Neural progenitor cell (in vitro differentiated cells): ENCODE measurements at places on chromosomes 7 and 10.
A peak's percentile ranks its signal among the peaks of the same experiment; 100 is the strongest.

DNA sequence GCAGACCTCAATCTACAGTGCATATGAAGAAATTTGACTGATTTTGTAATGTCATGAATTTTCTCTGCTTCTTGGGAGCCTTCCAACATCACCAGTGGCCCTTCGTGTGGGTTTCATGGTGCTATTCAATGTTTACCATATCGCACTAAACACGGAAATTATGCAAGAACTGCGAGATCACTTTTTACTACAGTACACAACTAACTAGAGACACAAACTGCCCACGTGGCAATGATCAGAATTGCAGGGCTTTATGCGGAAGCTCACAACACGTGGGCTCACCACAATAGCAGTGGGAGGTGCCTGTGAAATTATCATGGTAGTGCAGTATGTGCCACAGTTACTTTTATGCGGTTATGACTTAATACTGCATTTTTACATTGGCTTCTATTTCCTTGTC lies 449.7 kb upstream of the KLF6 start:
- DNase-seq, result no peak

- no peak for DNase-seq
Observed at GRCh38 chr7:88681682-88682081, 77.8 kb upstream of the ZNF804B start.

DNA sequence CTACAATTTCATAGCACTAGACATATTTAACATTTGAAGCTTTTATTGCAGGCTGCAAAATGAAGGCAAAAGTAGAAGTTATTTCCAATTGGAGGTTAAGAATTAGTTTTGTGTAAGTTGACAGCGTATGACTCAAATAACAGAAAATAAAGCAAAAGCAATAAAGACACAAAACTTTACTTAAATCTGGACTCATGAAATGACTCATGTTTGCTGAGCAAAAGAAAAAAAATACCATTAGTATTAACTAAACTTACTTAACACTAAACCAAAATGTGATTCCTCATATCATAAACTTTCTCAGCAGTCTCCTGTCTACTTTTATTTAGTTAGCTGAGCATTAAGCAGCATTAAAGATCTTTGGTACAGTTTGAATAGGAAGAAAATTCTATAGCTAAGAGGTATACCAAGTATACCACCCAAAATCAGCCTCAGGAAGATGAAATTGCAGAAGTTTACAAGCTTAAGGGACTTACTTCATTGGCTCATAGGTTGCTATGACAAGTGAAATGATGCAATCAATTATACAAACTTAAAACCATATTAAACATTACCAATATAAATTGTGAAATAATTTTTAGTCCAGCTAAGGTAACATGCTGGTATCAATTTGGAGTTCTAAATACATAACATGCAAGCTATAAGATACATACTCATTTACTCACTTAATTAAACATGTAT lies 1131.4 kb downstream of the XPNPEP1 start:
- DNase-seq, result no peak

- no peak for DNase-seq
Observed at GRCh38 chr7:139691253-139691781, 86.5 kb downstream of the HIPK2 start.

DNA sequence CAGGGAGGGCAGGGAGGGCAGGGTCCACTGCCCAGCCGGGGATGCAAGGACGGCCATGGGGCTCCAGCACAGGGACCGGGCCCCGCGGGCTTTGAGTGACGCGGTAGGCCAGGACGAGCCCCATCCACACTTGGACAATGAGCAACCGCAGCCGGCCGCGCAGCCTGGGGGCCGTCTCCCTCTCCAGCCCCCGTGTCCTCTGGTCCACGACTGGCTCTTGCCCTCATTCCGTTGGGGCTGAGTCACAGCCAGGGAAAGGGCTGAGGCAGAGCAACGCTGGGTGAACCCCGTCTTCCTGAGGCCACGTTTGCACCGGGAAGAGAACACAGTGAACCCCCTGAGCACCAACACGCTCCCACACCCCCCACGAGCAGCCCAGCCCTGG lies 23.7 kb downstream of the SHH start:
- no peak for DNase-seq

DNA sequence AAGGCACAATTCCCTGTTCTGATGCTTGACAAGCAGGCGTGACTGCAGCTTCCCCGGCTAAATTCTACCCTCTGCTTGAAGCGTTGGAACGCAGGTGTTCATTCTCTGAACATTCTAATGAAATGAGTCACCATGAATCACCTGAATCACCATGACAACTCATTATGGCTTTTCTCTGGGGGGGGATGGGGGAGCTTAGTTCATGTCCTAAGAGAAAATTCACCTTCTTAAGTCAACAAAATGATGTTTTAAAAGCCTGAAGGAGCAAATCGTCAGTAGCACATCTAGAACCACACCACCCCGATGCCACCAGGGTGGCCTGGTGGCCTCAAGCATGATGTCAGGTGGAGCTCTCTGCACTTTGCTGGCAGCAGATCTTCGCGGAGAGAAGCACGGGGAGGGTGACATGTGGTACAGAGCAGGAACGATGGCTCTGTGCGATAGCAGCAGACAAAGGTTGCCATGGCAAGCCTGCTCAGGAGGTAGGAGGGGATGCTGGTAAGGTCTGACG lies 33.7 kb downstream of the DDC start:
- DNase-seq, result peak; percentile 46

DNA sequence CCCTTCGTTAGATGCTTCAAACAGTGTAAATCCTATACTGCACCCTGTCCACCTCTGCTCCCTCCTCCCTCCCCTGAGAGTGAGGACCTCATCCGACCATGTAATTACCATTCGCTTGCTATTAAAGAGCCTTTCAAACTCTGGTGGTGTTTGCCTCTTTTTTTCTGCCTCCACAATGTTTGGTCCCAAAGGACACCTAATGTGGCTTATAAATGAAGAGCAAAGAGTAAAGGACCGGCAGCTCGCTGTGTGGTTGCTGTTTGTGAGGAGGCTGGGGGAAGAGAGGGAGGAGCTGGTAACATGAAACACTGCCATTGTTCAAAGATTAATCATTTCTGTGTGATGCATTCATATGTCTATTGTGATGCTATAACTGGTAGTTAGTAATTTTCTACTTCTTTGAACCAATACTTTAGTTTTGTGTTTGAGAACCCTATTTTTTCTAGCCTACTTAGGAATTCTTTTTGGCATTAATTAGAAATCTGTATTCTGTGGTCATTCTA lies 27.9 kb downstream of the MTURN start:
- peak; percentile 61 for DNase-seq

DNA sequence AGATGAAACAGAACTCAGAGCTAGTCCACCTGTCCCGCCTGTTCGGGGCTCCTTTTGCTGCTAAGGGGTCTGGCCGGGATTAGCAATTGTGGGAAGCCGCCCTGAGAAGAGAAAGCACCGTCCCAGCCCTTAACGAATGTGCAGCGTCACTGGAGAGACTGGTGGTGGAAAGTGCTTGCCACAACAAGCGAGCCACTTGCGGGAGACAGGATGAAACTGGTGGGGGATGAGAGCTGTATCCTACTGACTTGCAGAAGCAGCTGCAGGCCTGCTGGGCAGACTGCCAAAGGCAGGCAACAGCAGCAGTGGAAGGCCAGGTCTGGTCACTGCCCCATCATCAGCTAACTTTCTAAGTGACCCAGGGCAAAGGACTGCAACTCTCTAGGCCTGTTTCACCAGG lies 95.4 kb downstream of the FAM53B start:
- no peak for DNase-seq

- no peak for DNase-seq
Observed at GRCh38 chr10:28684986-28685580, 7.8 kb downstream of the BAMBI start.

DNA sequence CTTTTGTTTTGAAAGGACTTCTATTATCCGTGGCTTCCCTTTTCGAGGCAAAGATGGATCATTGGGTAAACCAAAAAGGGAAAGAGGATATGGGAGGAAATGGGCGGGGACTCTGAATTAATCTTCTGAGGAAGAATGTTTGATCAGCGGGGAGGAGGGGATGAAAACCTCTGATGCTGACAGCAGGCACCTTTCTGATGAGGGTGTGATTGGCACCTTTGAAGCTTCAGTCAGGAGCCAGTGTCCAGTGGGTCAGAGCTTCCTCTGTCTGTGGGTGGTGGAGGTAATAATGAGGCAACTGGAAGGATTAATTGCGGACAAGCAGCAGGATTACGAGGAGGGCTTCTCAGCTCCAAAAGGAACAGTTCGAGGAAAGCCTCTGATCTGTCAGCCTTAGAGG lies 877.6 kb downstream of the LRMDA start:
- peak; percentile 85 for DNase-seq

DNA sequence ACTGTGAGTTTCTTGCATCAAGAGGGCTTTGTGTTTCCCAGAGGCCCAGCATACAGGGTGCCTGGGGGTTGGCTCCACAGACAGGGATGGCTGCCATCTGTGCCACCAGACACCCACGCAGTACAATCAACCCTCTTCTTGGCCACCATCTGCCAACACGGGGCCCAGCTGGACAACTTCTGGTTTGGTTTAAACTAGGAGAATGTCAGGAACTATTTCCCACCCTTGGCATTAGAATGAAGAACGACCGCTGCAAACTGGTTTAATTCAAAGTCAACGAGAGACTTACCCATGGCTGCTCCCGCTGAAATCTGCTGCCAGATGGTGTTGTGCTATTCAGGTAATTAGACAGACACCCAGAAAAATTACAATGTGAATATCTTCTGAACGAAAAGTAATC lies 27.8 kb downstream of the NMT2 start:
- DNase-seq, result no peak

GRCh38 chr7:77563275-77563674 lies 26.2 kb downstream of the PTPN12 start:
- DNase-seq, result no peak

DNA sequence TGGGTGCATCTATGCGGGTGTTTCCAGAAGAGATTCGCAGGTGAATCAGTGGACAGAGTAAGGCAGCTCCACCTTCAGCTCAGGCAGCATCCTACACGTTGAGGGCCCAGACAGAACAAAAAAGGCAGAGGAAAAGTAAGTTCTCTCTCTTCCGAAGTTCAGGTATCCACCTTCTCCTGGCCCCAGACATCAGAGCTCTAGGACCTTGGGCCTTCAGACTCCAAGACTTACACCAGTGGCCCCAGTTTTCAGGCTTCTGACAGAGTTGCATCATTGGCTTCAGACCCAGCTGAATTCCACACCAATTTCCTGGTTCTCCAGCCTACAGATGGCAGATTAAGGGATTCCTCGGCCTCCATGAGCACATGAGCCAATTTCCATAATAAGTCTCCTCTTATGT lies 102.2 kb upstream of the GPR26 start:
- no peak for DNase-seq

GRCh38 chr10:93336110-93336509 lies 146.0 kb downstream of the MYOF start:
- DNase-seq, result no peak

GRCh38 chr10:110762109-110762848 lies 109.4 kb upstream of the PDCD4 start:
- no peak for DNase-seq

GRCh38 chr7:37977243-37977642 lies 56.8 kb downstream of the EPDR1 start:
- DNase-seq, result no peak

DNA sequence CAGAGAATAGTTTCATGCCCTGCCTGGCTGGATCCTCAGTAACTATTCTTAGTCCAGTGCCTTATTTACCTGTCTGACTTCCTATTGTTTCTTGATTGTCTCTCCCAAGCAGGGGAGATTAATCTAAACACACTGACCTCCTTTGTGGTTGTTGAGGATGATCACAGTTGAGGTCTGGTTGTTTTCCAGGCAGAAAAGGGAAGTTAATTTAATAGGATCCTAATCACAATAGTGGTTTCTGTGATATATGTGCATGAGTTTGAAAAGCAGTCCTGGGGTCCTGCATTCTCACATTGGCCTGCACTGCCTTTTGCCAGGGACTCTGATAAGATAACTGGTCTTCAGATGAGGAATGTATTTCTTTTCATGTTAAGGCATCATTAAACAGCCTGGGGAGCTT lies 130.1 kb downstream of the SND1 start:
- no peak for DNase-seq

- DNase-seq, result no peak
Observed at GRCh38 chr7:5780801-5781496, 514 bp downstream of the RNF216 start.

- no peak for DNase-seq
Observed at GRCh38 chr10:30154561-30154960, 95.2 kb upstream of the JCAD start.

- DNase-seq, result peak; percentile 18
Observed at GRCh38 chr7:21023841-21024484, 237.3 kb upstream of the SP8 start.

DNA sequence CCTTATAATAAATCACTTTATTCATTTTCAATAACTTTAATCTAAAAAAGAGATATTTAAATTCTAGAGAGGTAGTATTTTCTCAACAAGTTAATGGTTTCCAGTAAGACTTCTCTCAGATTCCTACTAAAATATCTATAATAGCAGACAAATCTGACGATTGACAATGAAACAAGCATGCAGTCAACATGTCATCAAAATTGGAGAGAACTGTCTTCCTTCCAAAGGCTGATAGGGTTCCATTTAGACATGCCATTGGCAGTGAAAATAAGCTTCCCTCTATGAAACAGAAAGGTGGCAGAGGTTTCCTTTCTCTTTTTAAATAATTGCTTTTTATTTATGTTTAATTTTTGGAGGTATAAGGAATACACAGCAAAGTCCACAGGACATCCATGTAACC lies 217.1 kb downstream of the POM121L12 start:
- DNase-seq, result no peak

GRCh38 chr10:93597075-93597599 lies 3.9 kb downstream of the RBP4 start:
- no peak for DNase-seq

GRCh38 chr10:91511549-91512330 lies 101.6 kb downstream of the HECTD2 start:
- no peak for DNase-seq

GRCh38 chr10:30028006-30028737 lies 31.2 kb downstream of the JCAD start:
- no peak for DNase-seq

DNA sequence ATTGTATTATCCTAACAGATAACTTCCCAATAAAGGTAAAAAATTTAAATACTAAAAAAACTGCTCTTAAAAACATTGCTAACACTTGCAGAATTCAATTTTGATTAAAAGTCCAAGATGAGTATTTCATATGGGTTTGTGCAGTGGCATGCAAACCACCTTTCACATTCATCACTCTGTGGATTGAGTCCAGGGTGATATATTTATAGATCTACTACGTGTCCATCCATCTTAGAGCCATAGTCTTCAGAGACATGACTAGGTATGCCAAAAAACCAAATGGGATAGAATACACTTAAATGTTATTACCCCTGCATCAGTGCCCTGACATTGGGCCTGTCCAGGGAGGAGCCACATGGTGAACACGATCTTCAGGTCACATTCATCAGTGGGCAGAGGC lies 96.0 kb downstream of the DOCK4 start:
- no peak for DNase-seq

DNA sequence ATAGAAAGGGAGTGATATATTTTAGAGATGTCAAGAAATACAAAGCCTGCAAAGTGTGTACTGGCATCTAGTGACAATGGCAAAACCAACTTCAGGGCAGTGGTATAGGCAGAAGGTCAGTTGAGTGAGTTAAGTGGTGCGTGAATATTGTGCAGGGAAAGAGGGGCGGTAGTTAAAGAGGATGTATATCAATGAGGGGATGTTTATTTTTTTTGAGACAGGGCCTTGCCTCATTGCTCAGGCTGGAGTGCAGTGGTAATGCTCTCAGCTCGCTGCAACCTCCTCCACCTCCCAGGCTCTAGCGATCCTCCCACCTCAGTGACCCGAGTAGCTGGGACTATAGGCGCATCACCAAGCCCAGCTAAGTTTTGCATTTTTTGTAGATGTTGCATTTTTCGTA lies 13.8 kb downstream of the ANLN start:
- no peak for DNase-seq

GRCh38 chr7:98238976-98239375 lies 13.1 kb downstream of the TECPR1 start:
- DNase-seq, result no peak
